ENCODE measurements at places on chromosomes 7 and 10.
A peak's percentile ranks its signal among the peaks of the same experiment; 100 is the strongest.

DNA sequence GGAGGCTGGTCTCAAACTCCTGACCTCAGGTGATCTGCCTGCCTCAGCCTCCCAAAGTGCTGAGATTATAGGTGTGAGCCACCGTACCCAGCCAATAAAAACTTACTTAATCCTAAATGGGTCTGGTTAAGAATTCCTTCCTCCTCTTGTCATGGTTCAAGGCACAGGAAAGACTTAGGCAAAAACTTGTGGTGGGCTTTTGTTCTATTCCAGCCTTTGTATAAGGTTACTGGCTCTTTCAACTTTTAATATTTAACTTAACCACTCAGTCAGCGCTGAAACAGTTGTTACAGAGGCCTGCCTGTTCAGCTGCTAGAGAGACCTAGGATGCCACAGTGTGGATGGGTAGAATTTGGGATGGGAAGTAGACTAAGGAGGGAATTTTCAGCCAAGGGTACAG lies 28.1 kb upstream of the GARS1 start:
- DNase-seq: no peak

DNA sequence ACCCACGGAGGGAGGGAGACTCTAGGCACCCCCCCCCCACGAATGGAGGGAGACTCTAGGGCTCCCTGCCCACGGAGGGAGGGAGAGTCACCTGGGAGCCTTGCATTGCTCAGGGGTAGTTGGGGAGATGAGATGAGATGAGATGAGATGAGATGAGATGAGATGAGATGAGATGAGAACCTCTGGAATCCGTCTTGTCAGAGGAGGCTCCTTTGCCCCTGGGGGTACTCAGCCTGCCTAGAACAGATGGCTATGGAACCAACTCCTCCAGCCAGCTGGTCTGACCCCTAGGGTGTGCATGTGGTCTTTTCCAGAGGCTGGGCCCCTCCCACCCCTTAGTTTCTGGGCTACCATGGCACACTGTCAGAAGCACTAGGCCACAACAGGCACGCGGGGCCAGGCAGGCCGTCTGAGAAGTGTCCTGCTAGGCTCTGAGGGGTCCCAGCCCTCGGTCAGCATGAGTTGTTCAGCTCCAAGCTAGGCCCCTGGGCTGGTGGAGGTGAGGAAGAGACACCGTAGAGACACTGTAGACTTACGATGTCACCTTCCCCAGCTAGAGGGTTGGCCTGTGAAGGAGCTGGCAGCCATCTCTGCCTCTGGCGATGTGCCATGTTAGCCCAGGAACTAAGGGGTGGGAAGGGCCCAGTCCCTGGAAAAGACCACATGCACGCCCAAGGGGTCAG lies 8.8 kb downstream of the TSPAN15 start:
- DNase-seq: no peak

DNA sequence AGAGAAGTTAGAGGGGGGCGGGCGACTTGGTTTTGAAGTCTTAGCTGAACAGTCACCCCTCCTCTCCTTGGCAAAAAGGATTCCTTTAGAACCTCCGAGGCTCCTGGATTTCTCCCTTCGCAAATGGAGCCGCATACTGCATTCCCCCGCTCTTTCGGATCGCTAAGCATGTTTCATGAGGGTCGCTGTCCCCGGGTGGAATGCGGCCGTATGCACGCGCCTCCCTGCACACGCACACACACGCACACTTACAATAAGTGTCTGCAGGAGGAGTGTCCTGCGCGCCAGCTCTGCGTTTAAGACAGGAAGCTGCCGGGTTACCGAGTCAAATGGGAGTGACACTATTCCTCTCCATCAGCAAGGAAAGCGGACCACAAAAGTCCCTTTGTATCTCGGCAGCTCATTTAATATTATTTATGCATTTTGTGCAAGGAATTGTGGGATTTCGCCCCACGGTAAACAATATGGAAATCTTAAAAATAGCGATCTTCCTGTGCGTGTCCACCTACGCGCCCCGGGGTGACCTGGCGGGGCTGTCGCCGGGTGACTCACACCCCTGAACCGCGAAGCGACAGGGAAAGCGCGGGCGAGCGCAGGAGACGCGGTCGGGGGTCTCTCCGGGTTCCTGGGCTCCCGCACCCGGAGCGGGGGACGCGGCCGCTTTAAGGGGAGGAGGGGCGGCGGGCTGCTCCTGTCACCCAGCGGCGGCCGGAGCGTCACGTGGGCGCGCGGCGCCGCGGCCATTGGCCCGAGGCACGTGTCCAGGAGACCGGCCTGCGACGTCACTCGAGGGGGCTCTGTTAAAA lies 988 bp upstream of the EN2 start:
- no peak for DNase-seq

DNA sequence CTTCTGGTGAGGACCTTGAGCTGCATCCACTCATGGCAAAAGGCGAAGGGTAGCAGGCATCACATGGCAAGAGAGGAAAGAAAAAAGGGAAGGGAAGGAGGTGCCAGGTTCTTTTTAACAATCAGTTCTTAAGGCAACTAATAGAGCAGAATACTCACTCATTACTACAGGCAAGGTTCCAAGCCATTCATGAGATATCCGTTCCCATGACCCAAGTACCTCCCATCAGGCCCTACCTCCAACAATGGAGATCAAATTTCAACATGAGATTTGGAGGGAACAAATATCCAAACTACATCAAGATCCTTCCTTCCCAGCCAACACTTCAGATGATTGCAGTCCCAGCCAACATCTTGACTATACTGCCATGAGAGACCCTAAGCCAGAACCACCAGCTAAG lies 38.9 kb upstream of the YAE1 start:
- no peak for DNase-seq

DNA sequence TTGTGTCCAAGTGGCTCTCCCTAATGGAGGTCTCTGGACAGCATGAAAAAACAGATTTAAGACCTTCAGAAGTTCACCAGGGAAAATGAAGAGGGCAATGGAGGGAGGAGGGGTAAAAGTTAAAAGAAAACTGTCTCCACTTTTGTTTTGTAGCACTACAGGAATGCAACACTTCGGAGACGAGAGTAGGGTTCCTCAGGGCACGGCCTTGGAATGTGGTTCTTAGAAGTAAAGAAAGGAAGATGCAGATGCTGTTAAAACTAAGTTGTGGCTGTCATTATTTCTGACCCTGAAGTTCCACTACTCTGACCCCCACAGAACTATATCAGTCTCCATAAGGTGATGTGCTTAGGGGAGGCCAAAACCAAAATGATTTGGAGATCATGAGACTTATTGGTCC lies 335.1 kb downstream of the XPNPEP1 start:
- DNase-seq: no peak

- DNase-seq: no peak
Observed at GRCh38 chr10:34994565-34995142, 95.5 kb downstream of the CUL2 start.

- DNase-seq: no peak
Observed at GRCh38 chr10:63579371-63580014, 58.3 kb downstream of the REEP3 start.

- no peak for DNase-seq
Observed at GRCh38 chr7:100546129-100546925, 7.3 kb downstream of the AGFG2 start.

GRCh38 chr10:72943498-72944234 lies 10.9 kb downstream of the PLA2G12B start:
- no peak for DNase-seq

- DNase-seq: no peak
Observed at GRCh38 chr10:72801263-72801868, 92.2 kb upstream of the OIT3 start.

DNA sequence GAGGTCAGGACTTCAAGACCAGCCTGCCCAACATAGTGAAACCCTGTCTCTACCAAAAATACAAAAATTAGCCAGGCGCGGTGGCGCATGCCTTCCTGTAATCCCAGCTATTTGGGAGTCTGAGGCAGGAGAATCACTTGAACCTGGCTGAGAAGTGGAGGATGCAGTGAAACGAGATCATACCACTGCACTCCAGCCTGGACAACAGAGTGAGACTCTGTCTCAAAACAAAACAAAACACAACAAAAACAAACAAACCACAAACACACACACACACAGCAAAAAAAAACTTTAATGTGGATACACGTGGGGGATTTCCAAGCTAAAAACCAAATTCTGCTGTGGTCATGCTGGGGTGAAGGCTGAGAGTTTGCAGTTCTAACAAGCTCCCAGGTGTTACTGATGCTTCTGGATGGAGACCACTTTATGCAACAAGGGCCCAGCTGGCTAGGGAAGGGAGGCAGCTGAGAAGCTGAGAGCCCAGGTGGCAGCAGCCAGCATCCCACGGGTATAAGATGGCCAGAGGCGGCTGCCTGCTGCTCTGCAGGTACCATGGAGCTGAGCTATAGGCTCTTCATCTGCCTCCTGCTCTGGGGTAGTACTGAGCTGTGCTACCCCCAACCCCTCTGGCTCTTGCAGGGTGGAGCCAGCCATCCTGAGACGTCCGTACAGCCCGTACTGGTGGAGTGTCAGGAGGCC lies at the start of gene ZP3:
Gene ZP3 (plus strand): TSS at position 538 of the 699 bp plus-strand sequence. CDS start 15 bp downstream, at position 553.
- DNase-seq: no peak

DNA sequence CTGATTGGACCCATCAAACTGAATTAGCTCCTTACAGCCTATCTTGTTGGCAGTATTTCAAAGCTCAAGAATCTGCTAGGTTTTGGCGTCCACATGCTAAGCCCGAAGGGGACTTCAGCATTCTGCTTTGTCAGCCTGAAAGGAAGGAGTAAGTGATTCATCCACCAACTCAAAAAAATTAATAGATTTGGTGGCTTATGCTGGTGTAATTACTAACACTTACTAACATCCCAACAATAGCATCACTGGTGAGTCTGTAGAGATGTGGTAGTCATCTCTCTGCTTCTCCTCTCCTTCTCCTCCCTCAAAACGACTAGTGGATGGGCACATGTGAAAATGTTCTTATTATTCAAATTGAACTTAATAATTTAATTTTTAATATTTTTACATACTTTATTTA lies 53.8 kb upstream of the EGR2 start:
- DNase-seq: no peak

DNA sequence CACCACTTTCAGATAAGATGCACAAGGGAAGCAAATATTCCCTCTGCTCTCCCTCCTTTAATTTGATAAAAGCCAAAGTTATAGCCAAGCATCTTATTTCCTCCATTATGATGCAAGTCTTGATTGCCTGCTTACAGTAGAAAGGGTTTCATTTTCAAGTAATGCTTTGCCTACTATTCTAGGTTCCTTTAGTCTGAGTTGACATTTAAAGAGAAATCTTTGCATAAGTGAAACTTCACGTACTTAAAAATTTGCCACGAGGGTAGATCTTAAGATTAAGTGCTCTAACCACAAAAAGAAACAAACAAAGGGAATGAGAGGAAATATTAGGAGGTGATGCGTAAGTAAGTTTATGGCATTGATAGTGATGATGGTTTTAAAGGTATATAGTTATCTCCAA lies 78.1 kb upstream of the VWDE start:
- no peak for DNase-seq

DNA sequence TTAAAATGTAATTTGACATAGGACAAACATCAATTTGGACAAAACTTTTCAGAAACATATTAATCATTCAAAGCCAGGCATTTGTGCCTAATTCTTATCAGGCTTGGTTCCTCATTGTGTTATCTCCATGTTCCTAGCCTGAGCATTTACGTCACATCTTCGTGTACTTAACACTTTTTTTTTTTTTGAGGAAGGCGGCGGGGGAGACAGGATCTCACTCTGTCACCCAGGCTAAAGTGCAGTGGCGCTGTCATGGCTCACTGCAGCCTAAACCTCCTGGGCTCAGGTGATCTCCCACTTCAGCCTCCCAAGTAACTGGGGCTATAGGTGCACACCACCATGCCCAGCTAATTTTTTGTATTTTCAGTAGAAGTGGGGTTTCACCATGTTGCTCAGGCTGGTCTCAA lies 19.8 kb downstream of the HNRNPA2B1 start:
- DNase-seq: no peak

- no peak for DNase-seq
Observed at GRCh38 chr10:102633287-102633686, 11.0 kb upstream of the TRIM8 start.

DNA sequence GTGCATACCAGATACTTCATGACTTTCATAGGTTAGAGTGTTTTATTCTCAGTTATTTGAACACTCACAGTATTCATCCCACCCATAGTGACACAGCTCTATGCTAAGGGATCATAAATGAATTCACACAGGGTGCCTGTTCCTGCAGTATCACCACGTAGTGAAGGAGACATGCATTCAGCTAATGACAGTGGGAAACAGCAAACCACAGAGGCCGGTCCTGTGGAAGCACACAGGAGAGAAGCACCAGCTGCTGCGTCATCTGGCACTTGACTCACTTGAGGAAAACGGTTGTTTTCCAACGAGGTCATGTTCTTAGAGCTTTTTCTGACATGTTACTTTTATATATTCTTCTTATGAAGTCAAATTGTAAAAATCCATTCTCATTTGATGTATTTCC lies 73.0 kb downstream of the UBE3C start:
- peak; percentile 75 for DNase-seq

- no peak for DNase-seq
Observed at GRCh38 chr7:137846827-137847567, at the start of gene DGKI. TSS of gene DGKI (minus strand) at chr7:137846974.

- DNase-seq: no peak
Observed at GRCh38 chr10:46048152-46048551, 2.1 kb upstream of the MSMB start.

- peak; percentile 23 for DNase-seq
Observed at GRCh38 chr10:71998840-71999194, 34.6 kb downstream of the CHST3 start.

- DNase-seq: no peak
Observed at GRCh38 chr10:4485636-4486035, 340.4 kb upstream of the AKR1E2 start.

GRCh38 chr10:3902809-3903410 lies 117.9 kb upstream of the KLF6 start:
- DNase-seq: no peak

- DNase-seq: no peak
Observed at GRCh38 chr7:88027724-88028123, 93.7 kb downstream of the ADAM22 start.

DNA sequence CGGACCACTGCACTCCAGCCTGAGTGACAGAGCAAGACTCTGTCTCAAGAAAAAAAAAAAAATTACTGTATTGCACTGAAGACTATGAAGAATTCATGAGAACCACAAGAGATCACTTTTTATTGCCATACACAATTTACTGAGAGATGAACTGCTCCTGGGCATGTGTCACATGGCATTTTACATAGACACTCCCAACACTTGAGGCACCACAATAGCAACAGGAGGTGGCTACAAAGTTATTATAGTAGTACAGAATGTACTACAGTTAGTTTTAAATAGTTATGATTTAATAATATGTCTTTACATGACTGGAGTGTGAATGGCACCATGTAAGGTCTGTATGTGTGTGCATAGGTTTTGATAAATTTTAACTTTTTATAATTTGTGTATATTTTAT lies 70.6 kb downstream of the KMT2E start:
- no peak for DNase-seq

DNA sequence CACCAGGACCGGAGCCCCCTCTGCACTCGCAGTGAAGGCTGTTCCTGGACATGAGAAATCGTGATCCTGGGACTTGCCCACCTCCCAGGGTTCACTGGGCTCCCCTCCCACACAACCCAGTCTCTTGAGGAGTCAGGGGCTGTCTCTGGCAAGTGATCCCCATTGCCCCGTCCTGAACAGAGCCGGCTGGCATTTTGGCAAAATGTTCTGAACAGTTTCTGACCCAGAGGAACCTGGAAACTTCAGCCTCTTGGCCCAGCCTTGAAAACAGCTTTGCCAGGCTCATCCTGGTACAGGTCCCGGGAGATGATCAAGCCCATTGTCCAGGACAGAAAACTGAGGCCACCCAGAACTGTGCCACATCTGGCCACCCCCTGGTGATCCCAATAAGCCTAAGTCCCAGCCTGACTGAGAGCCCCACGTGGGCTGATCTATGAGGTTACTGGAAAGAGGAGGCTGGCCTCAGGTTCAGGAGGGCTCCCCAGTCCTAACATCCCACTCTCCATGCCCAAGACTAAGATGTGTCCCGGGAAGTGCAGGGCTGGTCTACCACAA lies 115.7 kb downstream of the OAT start:
- DNase-seq: no peak

All from AG04449 (cell line).